ENCODE measurements at places on chromosomes 3 and 15. TPM values are rescaled to one million over a fixed set of nuclear protein-coding genes. Genes with fewer than 3 reads are reported as not detected.

Gene BDH1
- total RNA-seq: not detected

Gene FES
- 65.1 TPM for total RNA-seq

Gene EBLN2
- total RNA-seq: 0.53 TPM

Gene ARPP21
- not detected for total RNA-seq

Gene POPDC2
- 4.7 TPM for total RNA-seq

Gene ACTC1
- total RNA-seq: 30.2 TPM

Gene RETNLB
- not detected for total RNA-seq

Gene CMC1
- 68.5 TPM for total RNA-seq

Gene CCDC13
- total RNA-seq: 2.1 TPM

Gene TRAIP
- total RNA-seq: not detected

Gene CACNA2D2
- 0.85 TPM for total RNA-seq

Gene SLC28A2
- not detected for total RNA-seq

Gene PLSCR2
- not detected for total RNA-seq

Gene SHC4
- 7.2 TPM for total RNA-seq

Gene ZPLD1
- total RNA-seq: not detected

Gene ZCWPW2
- total RNA-seq: not detected

Gene CNTN3
- total RNA-seq: 0.11 TPM

Gene DLL4
- 30.2 TPM for total RNA-seq

Gene CHRFAM7A
- total RNA-seq: 0.21 TPM

Gene GUCA1C
- not detected for total RNA-seq

Gene CFAP161
- total RNA-seq: not detected

Gene ECE2
- not detected for total RNA-seq
